ENCODE measurements at places on chromosomes 2 and 18.

DNA sequence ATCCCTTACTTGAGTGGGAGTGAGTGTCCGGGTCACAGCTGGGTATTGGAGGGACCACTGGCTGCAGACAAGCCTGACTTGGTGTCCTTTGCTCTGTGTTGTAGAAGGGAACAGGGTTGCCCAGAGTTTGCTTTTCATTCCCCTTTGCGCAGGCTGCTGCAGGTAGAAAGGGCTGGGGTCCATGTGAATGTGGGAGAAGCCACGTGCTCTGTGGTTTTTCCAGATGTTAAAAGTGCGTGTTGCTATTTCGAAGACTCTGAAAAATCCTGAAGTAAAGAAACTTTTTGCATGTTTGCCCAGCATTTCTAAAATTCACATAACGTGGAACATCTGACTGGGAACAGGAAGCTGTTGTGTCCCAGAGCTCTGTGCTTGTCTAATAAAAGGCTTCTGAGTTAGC lies 28.8 kb downstream of the GLI2 start:
- H3K4me3 ChIP-seq, result no peak overlapping the region
- no peak for DNase-seq
- no peaks in the 10 kb centered on the region for H3K27me3 ChIP-seq
- H3K4me1 ChIP-seq, result no peaks in the 10 kb centered on the region
- no peaks in the 10 kb centered on the region for H3K36me3 ChIP-seq
- no peak overlapping the region for H3K27ac ChIP-seq

DNA sequence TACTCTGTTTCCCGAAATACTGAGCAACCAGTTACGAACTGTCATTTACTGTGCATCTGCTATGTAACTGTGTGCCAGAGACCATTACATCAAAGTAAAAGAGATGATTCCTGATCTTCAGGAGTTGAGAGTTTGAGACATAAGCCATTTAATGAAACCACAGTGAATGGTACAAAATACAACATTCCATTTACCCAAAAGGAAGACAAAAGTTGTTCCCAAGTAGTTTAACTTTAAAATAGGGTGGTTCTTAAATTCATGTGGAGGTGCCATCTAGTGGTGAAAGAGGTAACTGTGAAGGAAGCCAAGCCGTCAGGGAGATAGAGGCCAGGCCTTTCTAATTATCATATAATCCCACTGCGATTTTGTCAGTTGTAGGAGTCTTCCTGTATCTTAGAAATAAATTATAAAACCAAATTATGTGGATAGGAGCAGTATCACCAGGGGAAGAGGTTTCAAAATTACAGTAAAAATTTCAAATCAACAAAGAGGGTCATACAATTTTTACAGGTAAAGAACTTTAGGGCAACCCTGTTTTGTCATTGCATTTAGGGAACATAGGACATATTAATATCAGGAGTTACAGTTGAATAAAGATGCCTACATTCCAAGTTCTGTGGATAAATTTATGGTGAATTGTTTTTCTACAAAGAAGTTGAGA lies 67.7 kb downstream of the EPAS1 start:
- H3K36me3 ChIP-seq, result peaks cover 5% of the 10 kb centered on the region
- no peak overlapping the region for H3K27ac ChIP-seq
- peak; percentile 61 for DNase-seq
- H3K4me3 ChIP-seq, result no peak overlapping the region

GRCh38 chr2:20171445-20171977 lies 53.4 kb downstream of the SDC1 start:
- no peaks in the 10 kb centered on the region for H3K27me3 ChIP-seq

DNA sequence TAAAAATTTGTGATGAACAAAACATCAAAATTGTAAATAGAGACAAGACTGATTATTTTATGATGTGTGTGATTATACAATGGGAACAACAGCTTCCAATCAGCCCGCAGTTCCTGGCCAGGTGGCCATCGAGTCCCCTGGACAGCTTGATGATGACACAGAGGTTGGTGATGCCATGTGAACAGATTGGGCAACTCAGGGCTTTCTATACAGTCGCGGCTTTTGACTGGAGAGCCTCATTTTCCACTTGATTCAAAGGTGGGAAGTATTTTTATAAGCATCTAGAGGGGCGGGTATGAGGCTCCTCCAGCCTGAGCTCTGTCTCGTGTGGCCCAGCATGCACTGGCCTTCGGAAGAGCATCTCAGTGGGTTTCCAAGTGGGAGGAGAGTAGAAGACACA lies 14.9 kb upstream of the HPCAL1 start:
- H3K36me3 ChIP-seq, result no peaks in the 10 kb centered on the region
- no peak for DNase-seq
- H3K27me3 ChIP-seq, result no peaks in the 10 kb centered on the region
- no peak overlapping the region for H3K4me3 ChIP-seq

- no peak for DNase-seq
- no peaks in the 10 kb centered on the region for H3K4me1 ChIP-seq
- H3K27ac ChIP-seq, result no peak overlapping the region
- no peaks in the 10 kb centered on the region for H3K27me3 ChIP-seq
- no peaks in the 10 kb centered on the region for H3K36me3 ChIP-seq
Measured at GRCh38 chr2:161946489-161947107, 127.4 kb downstream of the DPP4 start.

DNA sequence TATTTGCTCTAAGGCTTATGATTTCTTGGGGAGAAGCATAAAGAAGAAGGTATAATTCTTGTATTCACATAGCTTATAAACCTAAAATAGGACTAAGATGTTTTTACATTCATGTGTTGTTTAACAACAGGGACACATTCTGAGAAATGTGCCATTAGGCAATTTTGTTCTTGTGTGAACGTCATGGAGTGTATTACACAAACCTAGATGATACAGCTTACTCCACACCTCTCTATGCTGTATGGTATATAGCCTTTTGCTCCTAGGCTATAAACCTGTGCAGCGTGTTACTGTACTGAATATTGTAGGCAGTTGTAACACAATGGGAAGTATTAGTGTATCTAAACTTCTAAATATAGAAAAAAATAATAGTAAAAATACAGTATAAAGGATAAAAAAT lies 92.1 kb downstream of the PHLPP1 start:
- no peak for DNase-seq
- no peak overlapping the region for H3K4me3 ChIP-seq
- no peak overlapping the region for H3K27ac ChIP-seq
- H3K27me3 ChIP-seq, result no peaks in the 10 kb centered on the region
- peaks cover 20% of the 10 kb centered on the region for H3K4me1 ChIP-seq
- no peaks in the 10 kb centered on the region for H3K36me3 ChIP-seq

DNA sequence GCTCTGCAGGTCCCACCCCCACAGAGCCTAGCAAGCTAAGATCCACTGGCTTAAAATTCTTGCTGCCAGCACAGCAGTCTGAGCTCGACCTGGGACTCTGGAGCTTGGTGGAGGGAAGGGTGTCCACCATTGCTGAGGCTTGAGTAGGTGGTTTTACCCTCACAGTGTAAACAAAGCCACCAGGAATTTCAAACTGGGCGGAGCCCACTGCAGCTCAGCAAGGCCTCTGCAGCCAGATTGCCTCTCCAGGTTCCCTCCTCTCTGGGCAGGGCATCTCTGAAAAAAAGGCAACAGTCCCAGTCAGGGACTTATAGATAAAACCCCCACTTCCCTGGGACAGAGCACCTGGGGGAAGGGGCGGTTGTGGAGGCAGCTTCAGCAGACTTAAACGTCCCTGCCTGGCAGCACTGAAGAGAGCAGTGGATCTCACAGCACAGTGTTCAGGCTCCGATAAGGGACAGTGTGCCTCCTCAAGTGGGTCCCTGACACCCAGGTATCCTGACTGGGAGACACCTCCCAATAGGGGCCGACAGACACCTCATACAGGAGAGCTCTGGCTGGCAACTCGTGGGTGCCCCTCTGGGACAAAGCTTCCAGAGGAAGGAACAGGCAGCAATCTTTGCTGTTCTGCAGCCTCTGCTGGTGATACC lies 20.0 kb upstream of the NEMP2 start:
- no peak for DNase-seq
- H3K27me3 ChIP-seq, result no peaks in the 10 kb centered on the region
- H3K36me3 ChIP-seq, result no peaks in the 10 kb centered on the region
- H3K27ac ChIP-seq, result no peak overlapping the region
- H3K4me1 ChIP-seq, result no peaks in the 10 kb centered on the region
- H3K4me3 ChIP-seq, result no peak overlapping the region

GRCh38 chr18:10374636-10375293 lies 79.7 kb upstream of the APCDD1 start:
- H3K27ac ChIP-seq, result no peak overlapping the region
- no peaks in the 10 kb centered on the region for H3K36me3 ChIP-seq
- H3K4me3 ChIP-seq, result no peak overlapping the region
- H3K4me1 ChIP-seq, result no peaks in the 10 kb centered on the region
- no peak for DNase-seq

DNA sequence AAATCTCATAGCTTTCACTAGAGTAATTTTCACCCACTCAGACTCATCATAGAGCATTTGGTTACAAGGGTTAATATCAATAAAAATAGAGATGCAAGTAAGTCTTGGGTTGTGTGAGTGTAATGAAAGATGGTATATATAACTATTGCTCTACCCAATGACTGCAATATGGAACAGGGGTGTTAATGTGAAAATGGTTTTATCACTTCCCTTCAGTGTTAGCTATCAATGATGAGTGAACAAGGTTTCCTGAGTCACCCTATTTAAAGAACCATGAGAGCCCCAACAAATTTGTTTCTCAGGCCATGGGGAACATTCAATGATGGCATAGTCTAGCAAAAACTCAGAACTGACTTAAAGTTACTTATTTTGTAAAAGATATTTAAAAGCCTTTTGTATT lies 1133.6 kb upstream of the ZEB2 start:
- H3K27ac ChIP-seq, result no peak overlapping the region
- H3K36me3 ChIP-seq, result no peaks in the 10 kb centered on the region
- H3K27me3 ChIP-seq, result no peaks in the 10 kb centered on the region

- no peaks in the 10 kb centered on the region for H3K27me3 ChIP-seq
- no peaks in the 10 kb centered on the region for H3K4me1 ChIP-seq
- no peak for DNase-seq
- no peak overlapping the region for H3K27ac ChIP-seq
Measured at GRCh38 chr2:126784045-126784444, 114.6 kb upstream of the TEX51 start.

GRCh38 chr18:59957957-59958356 lies 58.2 kb downstream of the PMAIP1 start:
- H3K4me1 ChIP-seq, result peaks cover 15% of the 10 kb centered on the region
- no peaks in the 10 kb centered on the region for H3K36me3 ChIP-seq
- H3K4me3 ChIP-seq, result no peak overlapping the region

DNA sequence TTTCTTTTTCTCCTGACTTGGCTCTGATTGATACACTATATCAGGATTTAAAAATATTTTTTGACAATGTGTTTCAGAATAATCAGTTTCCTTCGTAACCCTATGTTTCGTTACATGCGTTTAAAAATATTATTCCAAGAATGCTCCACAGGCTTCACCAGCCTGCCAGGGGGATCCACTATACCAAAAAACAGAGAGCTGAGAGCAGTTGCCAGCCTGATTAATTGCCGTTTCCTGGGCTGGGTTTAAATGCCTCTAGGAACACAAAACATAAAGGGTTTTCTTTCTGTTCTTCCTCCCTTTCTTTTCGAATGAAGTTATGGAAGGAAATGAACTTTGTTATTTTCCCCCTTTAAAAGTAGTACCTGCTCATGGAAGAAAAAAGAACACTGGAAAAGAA lies 47.9 kb downstream of the LRRFIP1 start:
- no peak overlapping the region for H3K4me3 ChIP-seq
- no peaks in the 10 kb centered on the region for H3K36me3 ChIP-seq
- H3K27ac ChIP-seq, result peak overlapping the region; percentile 77
- peaks cover 15% of the 10 kb centered on the region for H3K4me1 ChIP-seq
- H3K27me3 ChIP-seq, result no peaks in the 10 kb centered on the region

DNA sequence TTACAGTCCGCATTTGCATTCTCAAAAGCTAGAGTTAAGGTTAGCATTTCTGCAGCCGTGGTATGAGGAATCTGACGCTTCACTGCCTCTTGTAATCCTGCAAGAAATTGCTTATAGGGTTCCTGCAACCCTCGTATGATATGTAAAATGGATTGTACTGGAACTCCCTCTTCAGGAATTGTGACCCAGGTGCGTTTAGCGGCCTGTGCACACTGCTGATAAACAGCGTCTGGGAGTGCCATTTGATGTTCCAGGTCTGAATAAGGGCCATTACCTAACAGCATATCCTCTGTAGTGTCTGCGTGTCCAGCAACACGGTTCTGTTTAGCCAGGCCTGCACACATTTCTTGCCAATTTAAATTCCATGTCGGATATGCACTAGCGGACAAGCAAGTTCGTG lies 42.5 kb downstream of the CXCR4 start:
- H3K36me3 ChIP-seq, result no peaks in the 10 kb centered on the region
- no peak overlapping the region for H3K4me3 ChIP-seq
- H3K4me1 ChIP-seq, result no peaks in the 10 kb centered on the region
- no peak overlapping the region for H3K27ac ChIP-seq
- H3K27me3 ChIP-seq, result no peaks in the 10 kb centered on the region

DNA sequence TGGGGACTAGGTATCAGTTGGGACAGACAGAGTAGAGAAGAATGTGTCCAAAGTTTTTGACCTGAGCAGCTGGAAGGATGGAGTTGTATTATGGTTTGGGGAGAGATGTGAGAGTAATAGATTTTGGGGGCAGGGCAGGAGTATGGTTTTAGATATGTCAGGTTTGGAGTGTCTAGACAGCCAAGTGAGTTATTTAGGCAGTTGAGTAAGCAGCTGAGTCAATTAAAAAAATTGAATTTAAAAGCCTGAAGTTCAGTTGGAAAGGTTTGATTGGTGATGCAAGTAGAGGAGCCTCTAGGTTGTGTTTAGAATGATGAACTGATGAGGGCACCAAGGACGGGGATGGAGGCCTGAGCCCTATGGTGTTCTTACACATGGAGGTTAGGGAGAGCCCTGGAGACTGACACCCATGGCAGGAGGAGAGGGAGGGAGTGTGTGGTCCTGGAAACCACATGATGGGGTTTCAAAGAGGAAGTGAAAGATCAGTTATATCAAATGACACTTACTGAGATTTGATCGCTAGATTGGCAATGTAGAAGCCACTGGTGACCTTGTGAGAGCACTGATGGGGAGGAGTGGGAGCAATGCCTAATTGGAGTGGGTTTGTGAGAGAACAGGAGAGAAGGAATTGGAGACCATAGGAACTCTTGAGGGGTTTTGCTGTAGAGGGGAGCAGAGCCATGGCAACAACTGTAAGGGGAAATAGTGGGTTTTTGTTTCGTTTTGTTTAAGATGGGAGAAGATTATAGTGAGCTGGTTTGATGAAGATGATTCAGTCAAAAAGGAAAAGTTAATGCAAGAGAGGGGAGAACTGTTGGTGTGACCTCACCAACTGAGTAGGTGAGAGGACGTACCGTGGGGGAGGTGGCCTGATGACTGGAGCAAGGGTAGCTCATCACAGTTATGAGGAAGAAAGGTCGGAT lies 10.3 kb downstream of the ITGA6 start:
- H3K36me3 ChIP-seq, result no peaks in the 10 kb centered on the region
- H3K4me1 ChIP-seq, result peaks cover 95% of the 10 kb centered on the region
- no peak overlapping the region for H3K4me3 ChIP-seq
- DNase-seq, result no peak
- no peaks in the 10 kb centered on the region for H3K27me3 ChIP-seq
